ENCODE measurements at places on chromosomes 7 and 10.

DNA sequence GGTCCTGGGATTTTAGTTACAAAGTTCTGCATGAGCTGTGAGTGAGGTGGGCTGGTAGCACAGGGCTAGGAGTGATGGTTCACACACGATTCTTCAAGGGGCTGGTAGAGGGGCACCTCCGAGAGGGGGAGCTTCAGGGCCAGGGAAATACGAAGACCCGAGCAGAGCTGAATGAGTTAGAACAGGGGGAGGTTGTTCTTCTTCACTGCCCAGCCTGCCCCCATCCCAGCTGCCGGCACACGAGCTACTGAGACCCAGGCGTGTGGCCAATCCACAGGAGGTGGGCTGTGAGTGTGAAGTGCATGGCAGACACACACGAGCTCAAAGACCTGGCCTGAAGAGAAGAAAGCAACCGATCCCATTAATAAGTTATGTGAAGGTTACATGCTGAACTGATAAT lies 256.2 kb upstream of the ZNF32 start:
- DNase-seq = no peak

DNA sequence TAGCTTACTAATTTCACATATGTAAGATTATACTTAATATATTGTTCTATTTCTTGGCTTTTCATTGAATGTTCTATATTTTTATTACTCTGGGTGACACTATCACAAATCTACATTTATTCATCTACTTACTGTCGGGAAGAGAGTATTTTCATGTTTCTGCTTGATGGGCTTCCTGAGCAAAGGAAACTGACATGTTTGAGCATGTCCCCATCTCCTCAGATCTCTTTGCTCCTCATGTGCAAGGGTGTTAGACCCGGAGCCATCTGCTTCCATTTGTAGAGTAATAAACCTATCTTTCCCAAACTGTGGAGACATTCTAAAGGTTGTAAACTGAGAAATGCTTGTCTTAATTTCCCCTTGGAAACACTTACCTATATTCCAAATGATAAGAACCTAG lies 103.5 kb downstream of the LSMEM1 start:
- DNase-seq = no peak

DNA sequence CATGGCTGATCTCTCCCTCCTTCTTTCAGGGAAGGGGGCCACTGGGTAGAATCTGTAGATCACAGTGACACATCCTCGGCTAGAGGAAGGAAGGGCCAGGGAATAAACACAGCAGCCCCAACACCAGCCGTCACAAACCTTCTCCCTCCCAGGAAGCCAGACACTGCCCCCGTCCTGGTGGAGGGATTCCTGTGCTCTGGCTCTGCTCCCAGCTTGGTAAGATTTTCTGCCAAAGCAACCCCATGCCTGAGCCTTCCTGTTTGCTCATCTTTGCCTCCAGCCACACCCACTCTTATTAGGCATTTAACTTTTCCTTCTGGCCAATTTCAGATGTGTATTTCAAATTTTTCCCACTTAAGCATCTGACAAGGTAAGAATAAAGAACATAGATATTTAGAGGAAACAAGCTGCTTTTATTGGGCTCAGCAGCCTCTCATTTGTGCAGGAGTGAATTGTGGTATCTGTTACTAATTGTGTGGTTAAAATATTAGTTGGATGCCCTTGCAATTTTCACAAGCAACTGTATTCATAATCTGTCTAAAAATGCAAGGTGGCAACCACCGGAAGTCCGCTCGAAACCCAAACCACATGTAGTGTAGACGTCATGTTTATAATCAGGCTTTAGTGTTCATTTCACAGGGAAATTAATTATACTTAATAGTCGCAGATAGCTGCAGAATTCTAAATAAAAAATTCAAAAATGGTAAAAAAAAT lies 13.2 kb upstream of the NPS start:
- DNase-seq = no peak

DNA sequence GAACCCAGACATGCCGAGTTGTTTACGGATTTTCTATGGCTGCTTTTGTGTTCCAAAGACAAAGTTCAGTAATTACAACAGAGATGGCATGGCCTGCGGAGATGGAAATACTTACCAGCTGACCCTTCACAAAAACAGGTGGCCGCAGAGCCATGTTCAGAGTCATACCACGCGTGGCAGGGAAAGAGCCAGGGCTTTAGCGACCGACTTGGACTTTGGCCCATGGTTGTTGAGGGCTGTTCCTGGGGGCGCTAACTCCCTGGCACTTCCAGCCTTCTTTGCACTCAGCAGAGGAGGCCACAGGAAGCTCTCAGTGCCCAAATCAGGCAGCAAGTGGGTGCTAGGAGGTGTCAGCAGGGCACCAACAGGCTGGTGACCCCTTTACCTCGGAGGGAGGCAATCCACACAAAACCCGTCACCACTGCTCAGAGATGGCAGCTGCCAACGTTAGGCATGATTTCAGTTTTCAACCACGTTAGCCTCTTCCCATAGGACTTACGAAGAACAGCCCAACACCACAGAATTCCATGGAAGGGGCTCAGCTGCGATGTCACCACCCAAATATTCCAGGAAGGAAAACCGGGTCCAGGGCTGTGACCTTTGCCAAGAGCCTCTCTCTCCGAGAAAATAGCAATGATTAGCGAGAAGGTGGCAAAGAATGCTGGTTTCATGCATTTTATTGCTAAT lies 21.4 kb upstream of the CNPY1 start:
- DNase-seq = no peak

DNA sequence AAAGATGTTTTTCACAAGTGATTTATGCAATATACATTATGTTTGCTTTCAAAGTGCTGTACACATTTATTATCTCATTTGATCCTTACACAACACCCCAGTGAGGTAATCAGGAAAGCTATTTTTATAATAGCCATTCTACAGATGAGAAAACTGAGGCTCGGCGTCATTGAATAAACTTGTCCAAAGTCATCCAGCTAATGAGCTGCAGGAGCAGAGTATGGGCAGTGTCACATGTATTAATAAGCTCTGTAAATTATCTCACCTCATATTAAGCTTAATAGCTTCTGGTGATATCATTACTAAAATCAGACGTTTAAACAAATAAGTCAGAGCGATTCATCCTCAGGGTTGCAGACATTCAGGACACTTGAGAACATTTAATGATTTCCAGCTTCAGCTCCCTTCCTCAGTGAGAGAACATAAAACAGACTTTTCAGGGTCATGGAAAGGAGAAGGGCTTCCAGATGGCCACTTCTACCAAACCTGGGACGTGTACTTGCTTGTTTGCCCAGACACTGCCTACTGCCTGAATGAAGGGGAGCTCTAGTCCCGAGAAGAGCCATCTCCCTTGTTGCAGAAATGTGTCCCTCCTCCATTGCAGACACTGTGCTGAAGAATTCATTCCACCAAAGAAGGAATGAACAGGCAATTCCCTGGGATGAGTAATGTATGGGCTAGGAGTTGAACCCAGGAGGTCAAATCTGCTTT lies 20.5 kb upstream of the FZD1 start:
- no peak for DNase-seq

DNA sequence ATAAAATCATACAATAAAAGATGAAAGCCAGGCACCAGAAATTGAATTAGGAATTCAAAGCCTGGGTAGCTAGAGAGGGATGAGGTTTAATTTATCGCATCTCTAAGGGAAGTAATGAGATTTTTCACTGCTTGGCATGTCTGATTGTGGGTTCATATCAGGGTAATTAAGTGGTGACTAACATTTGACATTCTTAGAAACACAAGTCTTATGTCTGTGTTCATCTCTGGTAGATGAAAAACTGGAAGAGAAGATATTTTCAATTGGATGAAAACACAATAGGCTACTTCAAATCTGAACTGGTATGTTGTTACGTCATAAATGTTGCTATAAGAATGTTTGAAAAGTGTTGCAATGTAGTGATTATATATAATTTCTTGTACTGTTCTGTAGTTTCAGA lies 36.8 kb upstream of the ARMS2 start:
- DNase-seq = no peak

DNA sequence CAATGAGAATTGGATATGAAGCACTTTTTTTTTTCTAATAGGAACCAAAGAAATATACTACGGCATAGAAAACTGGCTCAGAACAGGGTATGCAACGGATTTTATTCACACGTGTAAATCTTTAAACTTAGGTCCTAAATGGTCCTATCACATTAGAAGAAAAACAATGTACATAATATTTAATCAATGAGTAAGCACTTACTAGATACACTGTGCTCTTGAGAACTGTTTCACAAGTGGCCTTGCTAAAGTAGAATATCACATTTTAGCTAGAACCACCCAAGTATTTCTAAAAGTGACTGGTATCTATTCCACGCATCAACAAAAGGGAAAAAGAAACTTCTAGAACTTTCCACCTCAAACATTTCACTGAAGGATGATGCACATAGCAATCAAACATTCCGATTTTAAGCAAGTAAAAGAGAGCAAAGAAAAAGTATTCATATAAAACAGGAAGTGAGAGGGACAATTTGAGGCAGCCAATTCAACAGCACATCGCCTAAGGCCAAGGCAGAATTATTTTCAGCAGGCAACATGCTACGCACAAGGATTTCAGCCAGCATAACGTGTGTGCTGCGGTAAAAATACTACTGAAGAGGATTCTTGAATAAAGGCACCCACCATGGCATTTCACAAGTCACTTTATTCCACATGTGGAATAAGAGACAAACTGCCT lies 55.8 kb downstream of the PARD3 start:
- no peak for DNase-seq

DNA sequence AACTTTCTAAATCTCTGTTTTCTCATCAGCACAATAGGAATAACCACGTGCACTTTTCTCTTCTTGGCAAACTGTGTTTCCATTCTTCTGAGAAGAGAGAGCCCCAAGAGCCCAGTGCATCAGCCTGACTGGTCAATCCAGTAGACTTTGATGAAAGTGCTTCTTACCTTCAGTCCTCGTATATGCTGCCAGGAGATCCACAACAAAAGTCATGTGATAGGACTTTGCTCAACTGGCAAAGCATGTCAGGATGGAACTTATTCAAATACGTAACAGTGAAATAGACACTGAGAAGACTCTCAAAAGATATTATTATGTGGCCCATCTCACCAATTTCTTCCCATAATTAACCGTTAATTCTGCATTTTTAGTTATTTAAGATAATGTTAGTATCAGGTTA lies 1031.5 kb upstream of the LRRTM3 start:
- no peak for DNase-seq

DNA sequence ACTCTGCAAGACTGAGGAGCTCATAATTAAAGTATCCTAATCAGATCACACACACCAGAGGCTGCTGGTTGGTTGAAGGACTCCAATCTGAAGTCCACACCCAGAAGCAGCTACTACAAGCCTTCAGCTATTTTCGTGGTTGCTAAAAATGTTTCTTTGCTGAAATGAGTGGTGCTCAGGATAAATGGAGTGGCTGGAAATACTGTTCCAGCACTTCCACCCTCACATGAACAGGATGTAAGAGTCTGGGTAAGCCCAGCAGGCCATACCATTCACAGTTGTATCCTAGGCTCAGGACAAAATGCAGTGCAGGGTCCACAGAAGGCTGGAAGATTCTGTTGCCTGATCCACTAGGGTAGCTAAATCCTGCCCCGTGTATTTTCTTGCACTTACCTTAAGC lies 34.1 kb downstream of the AFAP1L2 start:
- DNase-seq = peak; percentile 22

Data from left forelimb (tissue), 1 donor.